ENCODE measurements at places on chromosomes 3 and 15.

DNA sequence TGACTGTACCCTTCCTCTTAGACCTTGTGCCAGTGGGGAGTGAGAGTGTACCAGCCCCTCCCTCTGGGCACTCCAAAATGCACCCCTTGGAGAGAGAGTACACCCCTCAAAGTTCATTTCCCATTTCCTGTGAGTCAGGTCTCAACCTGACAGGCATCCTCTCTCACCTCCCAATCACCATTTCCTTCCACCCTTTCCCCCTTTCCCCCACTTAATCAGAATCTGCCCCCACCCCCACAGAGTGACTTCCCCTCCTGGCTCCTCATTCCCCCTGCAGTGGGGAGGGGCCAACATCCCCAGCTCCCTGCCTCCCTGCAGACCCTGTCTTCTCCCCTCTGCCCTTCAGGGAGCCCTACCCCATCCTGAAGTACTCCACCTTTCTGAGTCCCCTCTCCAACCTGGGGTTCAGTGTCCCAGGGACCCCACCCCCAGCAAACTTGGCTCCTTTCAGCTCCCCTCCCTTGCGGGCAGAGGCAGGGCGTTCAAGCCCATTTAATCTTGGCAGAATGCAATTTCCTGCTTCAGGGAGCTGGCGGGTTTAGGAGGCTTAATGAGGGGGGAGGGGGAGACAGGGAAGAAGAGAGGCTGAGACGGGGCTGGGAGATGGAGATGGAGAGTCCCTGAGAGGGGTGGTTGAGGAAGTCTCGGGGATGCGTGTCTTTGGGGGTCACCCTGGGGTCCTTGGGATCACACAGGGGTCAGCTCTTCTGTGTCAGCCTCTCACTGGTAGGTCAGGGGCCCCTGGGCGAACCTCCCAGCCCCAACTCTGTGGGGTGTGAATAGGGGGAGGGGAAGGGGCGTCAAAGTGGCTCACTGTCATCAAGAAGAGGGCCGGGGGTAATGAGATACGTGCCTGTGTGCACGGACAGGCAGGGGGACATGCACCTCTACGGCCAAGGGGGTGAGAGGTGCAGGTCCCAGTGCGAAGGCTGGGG, 16.6 kb upstream of the SEMA3F start:
- DNase-seq = no peak

- no peak for DNase-seq
These were observed 65.4 kb upstream of the PFN2 start for GRCh38 chr3:150035910-150036612.

DNA sequence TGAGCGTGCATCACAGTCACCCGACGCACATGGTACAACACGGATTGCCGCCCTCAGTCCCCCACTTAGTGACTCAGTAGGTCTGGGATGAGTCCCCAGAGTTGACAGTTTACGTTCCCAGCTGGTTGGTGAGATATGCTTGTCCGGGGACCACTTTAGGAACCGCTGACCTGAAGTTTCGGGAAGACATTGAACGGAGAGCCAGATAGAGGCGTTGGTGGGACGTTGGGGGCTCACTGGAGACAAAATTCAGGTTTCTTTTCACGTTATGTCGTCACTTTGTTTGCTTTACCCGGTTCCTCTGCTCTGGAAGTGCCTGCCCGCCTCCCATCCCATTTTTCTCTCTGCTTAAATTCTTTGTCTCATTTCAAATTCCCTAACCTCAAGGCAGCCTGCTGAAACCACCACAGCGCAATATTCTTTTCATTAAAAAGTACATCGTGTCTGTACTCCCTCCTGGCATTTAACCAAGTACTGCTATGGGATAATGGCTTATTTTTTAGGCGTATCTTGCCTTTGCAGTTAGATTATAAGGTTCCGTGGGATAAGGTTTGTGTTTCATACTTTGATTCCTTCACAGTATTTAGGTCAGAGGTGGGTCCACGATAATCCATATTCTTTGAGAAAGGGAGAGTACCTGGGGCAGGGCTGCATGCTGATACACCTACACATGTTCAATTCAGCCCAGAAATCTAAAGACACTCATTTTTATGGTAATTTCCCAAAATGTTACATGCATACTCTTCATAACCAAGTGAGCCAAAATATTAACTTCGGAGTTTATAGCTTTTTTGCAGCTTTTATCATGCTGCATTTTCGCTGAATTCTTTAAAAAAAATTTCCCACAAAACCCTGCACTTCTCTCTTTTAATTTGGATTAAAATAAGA, 921 bp downstream of the LMLN start:
- DNase-seq = no peak

DNA sequence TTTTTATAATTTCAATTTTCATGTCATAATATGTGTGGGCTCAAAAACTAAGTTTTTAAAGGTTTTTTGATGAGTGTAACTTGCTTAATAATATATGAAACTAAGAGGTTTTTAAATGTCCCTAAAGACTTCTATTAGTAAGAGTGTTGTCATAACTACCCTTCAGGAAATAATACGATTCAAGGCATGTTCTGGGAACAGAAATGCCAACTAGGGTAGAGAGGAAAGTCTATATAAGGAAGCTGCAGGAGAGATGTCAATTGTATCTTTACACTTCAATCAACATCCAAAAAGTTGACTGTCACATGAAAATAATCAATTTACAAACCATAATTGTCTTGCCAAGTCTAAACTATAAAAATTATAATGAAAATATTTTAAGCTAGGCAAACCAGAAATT, 76.3 kb downstream of the SMARCC1 start:
- DNase-seq = no peak

- no peak for DNase-seq
These were observed 20.0 kb downstream of the GPD1L start for GRCh38 chr3:32126305-32127015.

GRCh38 chr3:81666502-81667121, 94.8 kb downstream of the GBE1 start:
- DNase-seq = no peak

- peak; percentile 16 for DNase-seq
These were observed 325 bp downstream of the ALCAM start for GRCh38 chr3:105367063-105367405.

GRCh38 chr3:99576904-99577559, 61.4 kb upstream of the COL8A1 start:
- DNase-seq = no peak
